ENCODE measurements at places on chromosomes 6 and 20. TPM values are rescaled to one million over a fixed set of nuclear protein-coding genes. Genes with fewer than 3 reads are reported as not detected.

DNA sequence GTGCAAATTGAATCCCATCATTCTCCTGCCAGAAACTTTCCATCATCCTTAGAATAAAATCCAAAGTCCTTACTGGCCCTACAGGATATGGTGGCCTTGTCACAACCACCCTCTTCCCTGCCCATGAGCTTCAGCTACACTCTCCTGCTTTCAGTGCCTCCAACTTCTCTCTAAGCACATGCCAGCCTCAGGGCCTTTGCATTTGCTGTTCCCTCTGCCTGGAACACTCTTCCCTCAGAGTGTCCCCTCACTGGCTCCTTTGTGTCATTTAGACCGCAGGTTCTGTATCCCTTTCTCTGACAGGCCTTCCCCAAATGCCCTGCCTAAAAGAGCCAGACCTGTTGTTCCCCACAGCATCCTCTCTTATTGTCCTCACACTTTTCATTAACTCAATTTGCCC is 18.2 kb downstream of the HCK start:
- H3K4me3 ChIP-seq = no peak overlapping the region
- peaks cover 7% of the 10 kb centered on the region for H3K4me1 ChIP-seq
- no peak overlapping the region for H3K27ac ChIP-seq
- no peaks in the 10 kb centered on the region for H3K36me3 ChIP-seq
- no peak for DNase-seq

DNA sequence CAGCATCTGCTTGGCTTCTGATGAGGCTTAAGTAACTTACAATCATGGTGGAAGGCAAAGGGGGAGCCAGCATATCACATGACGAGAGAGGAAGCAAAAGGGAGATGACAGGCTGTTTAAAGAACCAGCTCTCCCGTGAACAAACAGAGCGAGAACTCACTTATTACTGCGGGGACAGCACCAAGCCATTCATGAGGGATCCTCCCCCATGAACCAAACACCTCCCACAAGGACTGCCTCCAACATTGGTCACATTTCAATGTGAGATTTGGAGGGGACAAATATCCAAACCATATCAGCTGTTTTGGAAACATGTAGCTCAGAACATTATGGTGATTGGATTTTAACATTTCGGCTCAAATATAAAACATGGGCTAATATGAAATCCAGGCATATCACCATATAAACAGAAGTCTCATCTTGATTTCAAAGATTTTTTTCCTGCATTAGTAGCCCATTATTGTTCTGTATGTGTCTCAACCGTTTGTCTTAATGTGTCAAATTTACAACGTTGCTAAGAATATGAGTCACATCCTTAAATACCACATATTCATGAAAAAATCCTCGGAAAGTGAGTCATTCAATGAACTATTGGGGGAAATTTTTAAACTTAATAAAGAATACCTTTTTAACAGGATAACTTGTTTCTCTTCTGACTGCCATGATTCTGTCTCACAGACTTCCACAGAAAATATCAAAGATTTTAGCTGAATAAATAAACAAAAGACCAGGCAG is 894.3 kb downstream of the TFAP2A start:
- H3K27ac ChIP-seq = peak overlapping the region; percentile 82
- peak; percentile 65 for DNase-seq
- no peaks in the 10 kb centered on the region for H3K27me3 ChIP-seq
- no peak overlapping the region for H3K4me3 ChIP-seq

DNA sequence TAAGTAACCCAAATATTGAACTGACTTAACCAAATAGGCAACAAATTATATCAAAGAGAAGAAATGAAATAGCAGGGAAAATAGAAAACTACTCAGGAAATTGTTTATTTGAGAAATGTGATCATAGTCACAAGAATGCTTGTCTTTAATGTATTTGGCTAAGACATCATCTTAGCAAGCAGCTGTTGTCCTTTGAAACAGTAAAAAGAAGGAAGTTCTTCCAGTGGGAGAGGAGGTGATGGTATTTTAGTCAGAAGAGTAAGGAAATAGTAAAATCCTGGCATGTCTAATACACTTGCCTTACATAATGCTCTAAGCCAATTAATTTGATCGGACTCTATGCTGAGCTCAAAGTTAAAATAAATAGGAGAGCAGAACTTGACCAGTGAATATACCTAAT is 126.5 kb downstream of the EPM2A start:
- H3K4me1 ChIP-seq = no peaks in the 10 kb centered on the region
- H3K4me3 ChIP-seq = no peak overlapping the region
- no peaks in the 10 kb centered on the region for H3K27me3 ChIP-seq
- no peak for DNase-seq
- H3K27ac ChIP-seq = no peak overlapping the region

DNA sequence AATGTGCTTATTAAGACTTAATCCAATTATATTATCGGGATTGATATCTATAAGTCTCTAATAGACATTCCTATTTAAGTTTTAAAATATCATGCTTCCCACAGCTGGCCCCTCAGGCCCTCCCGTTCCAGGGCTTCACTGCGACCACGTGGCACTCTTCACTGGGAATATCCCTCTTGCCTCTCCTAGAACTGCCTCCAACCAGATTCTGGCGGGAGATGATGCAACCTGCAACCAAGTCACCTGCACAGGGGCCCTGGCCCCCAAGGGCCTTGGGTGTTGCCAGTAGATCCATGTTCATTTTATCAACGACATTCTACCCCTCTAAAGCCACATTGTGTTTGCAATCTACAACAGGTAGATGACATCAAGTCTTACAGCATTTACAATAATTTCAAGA is 18.4 kb upstream of the RAMACL start:
- peaks cover 19% of the 10 kb centered on the region for H3K4me1 ChIP-seq
- H3K4me3 ChIP-seq = no peak overlapping the region
- H3K27ac ChIP-seq = no peak overlapping the region
- no peaks in the 10 kb centered on the region for H3K27me3 ChIP-seq

- H3K4me3 ChIP-seq = no peak overlapping the region
- DNase-seq = no peak
- peaks cover 17% of the 10 kb centered on the region for H3K4me1 ChIP-seq
- H3K27ac ChIP-seq = no peak overlapping the region
Measured at GRCh38 chr6:157552820-157553485, 172.0 kb downstream of the ZDHHC14 start.

DNA sequence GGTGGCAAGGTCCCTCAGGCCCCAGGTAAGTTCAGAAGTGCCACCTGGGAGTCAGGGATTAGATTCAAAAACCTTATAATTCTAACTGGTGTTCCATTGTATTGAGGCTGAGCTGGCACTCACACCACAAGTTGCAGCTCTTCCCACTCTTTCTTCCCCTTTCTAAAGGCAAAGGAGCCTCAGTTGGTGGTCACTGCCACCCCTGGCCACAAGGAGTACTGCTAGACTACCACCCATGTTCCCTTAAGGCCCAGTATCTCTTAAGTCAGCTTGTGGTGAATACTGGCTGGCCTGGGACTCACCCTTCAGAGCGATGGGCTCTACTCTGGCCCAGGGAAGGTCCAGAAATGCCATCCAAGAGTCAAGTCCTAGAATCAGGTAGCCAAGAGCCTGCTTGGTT is 421.1 kb upstream of the KHDRBS2 start:
- DNase-seq = no peak
- H3K27me3 ChIP-seq = peaks cover 19% of the 10 kb centered on the region
- H3K36me3 ChIP-seq = no peaks in the 10 kb centered on the region
- H3K4me1 ChIP-seq = no peaks in the 10 kb centered on the region
- H3K4me3 ChIP-seq = no peak overlapping the region

TRPC4AP gene
- 56.3 TPM for total RNA-seq

ARHGAP18 gene
- total RNA-seq = 14.6 TPM

AP5S1 gene
- total RNA-seq = 15.8 TPM

Data from MCF 10A (cell line).